ENCODE measurements at places on chromosomes 4 and X.

DNA sequence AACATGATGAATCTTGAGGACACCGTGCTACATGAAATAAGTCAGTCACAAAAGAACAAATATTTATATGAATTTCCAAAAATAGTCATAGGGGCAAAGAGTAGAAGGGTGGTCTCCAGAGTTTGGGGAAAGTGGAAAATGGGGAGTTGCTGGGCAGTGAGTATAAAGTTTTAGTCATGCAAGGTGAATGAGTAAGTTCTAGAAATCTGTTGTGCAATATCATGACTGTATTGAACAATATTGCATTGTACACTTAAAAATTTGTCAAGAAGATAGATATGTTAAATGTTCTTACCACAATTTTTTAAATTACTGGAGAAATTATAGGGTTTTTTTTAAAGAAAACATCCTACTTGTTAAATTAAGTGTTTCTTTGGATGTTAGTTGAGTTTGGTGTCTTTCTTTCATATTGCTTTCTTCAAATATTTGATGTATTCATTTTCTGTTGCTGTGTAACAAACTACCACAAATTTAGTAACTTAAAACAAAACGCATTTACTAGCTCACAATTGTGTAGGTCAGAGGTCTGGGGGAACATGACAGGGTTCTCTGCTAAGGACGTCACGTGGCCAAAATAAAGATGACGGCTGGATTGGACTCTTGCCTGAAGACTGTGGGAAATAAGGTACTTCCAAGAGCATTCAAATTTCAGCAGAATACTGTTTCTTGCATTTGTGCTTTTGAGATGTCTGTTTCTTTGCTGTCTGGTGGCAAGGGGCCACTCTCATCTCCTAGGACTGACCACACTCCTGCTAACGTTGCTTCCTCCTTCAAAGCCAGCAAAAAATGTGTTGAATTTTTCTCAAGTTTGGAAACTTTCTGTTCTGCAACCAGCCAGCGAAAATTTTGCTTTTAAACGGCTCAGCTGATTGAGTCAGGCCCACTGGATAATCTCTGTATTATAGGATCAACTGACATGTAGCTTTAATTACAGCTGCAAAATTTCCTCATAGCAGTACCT is 76.7 kb downstream of the CPEB2 start:
- DNase-seq: peak; percentile 2

GRCh38 chr4:156663663-156664062 is 307.9 kb downstream of the PDGFC start:
- no peak for DNase-seq

DNA sequence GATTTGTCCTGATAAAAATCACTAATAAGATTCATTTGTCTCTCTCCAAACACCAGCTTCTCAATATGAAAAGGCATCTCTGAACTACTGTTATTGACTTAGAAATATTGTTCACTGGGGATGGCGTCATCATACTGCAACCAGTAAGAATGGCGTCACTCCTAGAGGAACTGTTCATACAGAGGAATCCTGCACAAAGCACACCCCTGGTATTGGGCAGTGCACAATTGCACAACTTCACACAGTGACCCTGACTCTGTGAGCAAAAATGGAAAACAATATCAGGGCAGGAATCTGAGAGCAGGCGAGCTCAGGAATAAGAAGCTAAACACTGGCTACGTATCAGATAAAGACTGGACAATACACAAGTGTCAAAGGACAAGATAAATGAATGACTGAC is 66.7 kb upstream of the PNPLA4 start:
- no peak for DNase-seq

- no peak for DNase-seq
Observed at GRCh38 chr4:142832022-142832421, 14.1 kb downstream of the INPP4B start.

DNA sequence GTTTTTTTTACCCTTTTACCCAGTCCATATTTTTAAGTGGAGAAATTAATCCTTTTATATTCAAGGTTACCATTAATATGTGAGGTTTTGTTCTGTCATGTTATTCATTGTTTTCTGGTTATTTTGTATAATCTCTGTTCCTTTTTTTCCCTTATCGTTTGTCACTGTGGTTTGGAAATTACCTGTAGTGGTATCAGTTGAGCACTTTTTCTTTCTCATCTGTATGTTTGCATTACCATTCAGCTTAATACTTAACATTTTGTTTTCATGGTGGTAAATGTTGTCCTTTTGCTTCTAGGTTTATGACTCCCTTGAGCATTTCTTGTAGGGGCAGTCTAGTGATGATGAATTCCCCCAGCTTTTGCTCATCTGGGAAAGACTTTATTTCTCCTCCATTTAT is 6.6 kb downstream of the ETDC start:
- DNase-seq: no peak

GRCh38 chr4:100424376-100424775 is 93.4 kb downstream of the EMCN start:
- DNase-seq: no peak

GRCh38 chrX:148024425-148025148 is 43.5 kb downstream of the FMR1NB start:
- no peak for DNase-seq

- no peak for DNase-seq
Observed at GRCh38 chrX:100355680-100356079, 54.4 kb downstream of the PCDH19 start.

GRCh38 chr4:40378619-40379018 is 43.5 kb downstream of the CHRNA9 start:
- no peak for DNase-seq

DNA sequence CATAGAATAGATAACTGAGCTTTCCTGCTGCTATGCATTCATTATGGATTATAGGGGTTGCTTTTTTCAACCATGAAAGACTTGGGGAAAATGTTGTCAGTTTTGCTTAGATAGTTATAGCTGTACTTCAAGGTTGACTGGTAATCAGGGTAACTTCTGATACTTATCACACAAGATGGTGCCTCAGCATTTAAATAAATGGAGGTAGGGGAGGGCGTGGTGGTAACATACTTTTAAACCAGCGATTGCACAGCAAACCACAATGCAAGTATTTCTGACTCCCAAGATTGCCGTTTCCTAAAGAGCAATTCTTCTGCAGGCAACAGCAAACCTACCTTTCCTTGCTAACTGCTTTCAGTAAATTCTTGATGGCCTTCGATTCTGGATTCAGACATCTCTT is 1.3 kb downstream of the CXCL10 start:
- DNase-seq: no peak

GRCh38 chrX:34332334-34332733 is 200.2 kb upstream of the FAM47A start:
- DNase-seq: no peak

- no peak for DNase-seq
Observed at GRCh38 chr4:96003951-96004740, 164.3 kb downstream of the PDHA2 start.

GRCh38 chrX:110803506-110803905 is 7.9 kb upstream of the CHRDL1 start:
- DNase-seq: peak; percentile 49

GRCh38 chr4:186624951-186625350 is 69.6 kb upstream of the MTNR1A start:
- no peak for DNase-seq

DNA sequence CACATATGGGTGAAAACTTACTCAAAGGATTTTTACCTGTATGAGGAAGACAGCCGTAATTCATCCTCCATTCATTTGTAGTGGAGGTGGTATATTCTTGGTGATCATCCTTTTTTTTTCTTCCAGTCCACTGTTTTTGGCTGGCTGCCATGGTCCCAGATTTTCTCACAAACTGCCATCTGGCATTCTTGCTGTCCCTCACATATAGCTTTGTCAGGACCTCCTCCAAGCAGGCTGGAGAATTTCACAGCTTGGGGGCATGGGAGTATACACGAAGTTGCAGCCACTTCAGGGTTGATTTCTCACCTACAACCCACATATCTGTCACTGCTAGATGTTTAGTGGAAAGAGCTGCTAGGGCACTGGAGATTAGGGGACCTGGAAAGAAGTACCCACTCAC is 401.0 kb downstream of the IL1RAPL1 start:
- no peak for DNase-seq

- DNase-seq: no peak
Observed at GRCh38 chr4:43264730-43265129, 372.2 kb downstream of the GRXCR1 start.

DNA sequence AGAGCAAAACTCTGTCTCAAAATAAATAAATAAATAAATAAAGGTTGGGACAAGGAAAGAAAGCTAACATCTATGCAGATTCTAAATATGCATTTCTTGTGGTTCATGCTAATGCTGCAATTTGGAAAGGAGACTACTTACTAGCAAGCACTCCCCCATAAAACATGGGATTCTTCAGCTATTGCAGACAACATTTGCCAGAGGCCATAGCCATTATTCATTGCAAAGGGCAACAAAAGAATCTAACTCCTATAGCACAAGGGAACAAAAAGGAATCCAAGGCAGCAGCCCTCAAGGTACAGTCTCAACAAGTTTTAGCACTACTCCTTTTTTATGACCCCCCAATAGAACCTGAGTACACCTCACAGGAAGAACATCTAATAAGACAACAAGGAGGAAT is 8.0 kb upstream of the HERC5 start:
- DNase-seq: no peak

GRCh38 chr4:74123065-74123728 is 24.2 kb upstream of the CXCL2 start:
- peak; percentile 63 for DNase-seq

DNA sequence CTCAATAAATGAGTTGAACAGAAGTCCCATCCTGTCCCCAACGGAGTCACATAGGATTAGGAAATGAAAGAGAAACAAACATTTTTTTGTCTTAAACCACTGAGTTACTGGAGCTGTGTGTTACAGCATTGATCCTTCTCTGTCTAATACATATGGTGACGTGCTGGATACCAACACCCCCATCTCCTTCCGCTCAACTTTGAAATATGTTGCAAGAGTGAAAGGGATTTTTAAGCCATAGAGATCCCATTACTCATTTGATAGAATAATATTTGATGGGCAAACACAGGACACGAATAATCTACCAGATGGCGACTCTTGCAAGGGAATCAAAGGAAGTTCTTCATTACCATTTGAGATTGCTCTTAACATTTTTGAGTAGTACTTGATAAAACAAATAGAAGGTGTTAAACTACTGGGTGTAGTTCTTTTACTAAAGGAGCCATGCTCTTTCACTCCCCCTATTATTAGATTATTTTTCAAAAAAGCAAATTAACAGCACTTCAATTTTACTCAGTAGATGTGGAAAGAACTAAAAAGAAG is 140.5 kb downstream of the PACRGL start:
- no peak for DNase-seq

- no peak for DNase-seq
Observed at GRCh38 chr4:165191814-165192499, 15.4 kb upstream of the KLHL2 start.

- no peak for DNase-seq
Observed at GRCh38 chr4:1898007-1898406, 26.8 kb downstream of the NSD2 start.

DNA sequence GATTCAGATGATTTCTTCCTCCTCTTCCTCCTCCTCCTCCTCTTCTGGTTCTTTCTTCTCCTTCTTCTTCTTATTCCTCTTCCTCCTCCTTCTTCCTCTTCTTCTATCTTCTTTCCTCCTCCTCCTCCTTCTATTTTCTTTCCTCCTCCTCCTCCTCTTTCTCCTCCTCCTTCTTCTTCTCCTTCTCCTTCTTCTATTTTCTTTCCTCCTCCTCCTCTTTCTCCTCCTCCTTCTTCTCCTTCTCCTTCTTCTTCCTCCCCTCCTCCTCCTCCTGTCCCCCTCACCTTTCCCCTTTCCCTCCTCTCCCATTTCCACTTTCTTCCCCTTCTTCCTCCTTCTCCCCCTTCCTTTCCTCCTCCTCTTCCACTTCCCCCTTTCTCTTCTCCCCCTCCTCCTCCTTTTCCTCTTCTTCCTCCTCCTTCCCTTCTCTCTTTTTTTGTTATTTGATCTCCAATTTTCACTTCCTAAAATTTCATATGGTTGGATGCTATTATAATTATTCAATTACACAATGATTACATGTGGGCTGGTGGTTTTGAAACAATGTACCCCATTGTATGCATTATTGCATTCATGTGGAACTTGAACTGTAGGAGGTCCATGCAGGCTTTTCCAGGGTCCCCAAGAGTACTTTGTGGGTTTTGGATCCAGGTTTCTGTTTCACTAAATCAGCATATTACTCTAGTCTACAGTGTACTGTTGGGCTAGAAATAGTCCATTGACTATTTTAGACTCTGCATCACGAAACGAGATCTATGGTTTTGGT is 68.1 kb downstream of the SORBS2 start:
- no peak for DNase-seq

DNA sequence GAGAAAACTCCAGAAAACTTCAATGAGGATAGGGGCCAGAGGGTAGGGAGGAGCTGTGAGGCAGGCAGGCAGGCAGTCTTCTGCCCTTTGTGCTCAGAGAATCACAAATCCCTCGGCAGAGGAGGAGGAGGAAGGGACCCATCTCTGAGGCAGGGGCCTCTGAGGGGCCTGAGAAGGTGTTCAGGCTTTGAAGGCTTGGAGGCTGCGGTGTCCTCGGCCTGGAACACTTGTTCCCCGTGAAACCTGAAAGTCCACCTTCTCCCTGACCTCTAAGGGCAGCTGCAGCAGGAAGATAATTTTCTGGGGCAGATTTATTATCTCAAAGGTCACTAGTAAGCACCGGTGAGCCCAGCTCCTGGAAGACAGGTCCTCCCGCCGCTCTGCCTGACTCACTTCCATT is 200.3 kb upstream of the BCOR start:
- no peak for DNase-seq

GRCh38 chrX:1327651-1328304 is 8.8 kb upstream of the IL3RA start:
- no peak for DNase-seq

DNA sequence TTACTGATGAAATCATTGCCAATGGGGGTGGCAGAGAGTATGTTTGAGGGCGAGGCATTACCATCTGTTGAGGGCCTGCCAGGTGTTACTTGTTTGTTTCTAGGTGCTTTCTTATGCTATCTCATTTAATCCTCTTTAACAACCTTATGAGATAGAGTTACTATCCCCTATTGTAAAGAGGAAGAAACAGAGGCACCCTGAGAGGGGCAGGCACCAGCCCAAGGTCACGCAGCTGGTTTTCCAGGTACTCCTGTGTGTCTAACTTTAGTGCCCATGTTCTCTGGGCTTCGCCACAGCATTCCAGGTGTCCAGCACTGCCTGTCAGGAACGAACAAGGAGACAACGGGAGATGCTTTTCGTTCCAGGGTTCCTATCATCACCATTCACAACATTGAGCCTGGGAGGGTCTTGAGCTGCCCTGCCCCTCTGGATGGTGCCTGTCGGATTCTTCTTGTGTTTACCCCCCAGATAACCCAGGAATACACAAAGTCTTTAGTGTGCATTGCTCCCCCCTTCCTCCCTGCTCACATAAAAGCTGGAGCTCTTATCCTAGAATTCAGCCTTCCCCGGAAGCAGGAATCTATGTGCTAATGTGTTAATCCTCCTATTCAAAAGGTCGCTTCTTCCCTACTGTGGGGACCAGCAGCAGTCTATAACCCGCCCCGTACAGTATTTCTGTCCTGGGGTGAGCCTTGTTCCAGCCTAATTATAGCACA is 24.9 kb upstream of the GPC4 start:
- DNase-seq: no peak
